ENCODE measurements at places on chromosomes 6 and 20.

DNA sequence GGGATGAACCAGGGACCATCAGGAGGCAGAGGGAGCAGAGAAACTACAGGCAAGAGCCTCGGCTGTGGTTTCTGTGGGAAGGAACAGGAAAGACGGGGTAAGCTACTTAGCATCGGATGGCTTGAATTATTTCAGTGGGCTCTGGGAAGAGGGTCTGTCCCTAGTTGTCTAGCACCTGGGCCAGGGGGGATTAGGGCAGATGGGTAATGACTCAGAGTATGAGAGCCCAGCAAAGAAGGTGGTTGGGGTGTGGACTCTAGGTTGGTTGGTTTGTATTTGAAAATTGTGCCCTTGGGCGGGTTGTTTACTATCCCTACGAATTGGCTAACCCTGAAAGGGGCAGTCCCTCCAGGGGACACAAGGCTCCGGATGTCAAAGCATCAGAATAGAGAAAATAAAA lies 148.5 kb upstream of the TAB2 start:
- no peak for DNase-seq

GRCh38 chr6:145540741-145541140 lies 194.6 kb downstream of the EPM2A start:
- no peak for DNase-seq

DNA sequence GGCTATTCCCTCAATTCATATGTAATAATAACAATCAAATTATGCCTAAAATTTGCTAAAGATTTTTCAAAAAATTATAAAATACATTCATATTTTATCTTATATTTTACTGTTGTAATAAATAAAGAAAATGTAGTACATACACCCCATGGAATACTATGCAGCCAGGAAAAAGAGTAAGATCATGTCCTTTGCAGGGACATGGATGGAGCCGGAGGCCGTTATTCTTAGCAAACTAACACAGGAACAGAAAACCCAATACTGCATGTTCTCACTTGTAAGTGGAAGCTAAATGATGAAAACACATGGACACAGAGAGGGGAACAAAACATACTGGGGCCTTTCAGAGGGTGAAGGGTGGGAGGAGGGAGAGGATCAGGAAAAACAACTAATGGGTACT lies 584.2 kb upstream of the MMS22L start:
- no peak for DNase-seq

- peak; percentile 83 for DNase-seq
Measured at GRCh38 chr20:47453167-47453782, 48.4 kb upstream of the NCOA3 start.

DNA sequence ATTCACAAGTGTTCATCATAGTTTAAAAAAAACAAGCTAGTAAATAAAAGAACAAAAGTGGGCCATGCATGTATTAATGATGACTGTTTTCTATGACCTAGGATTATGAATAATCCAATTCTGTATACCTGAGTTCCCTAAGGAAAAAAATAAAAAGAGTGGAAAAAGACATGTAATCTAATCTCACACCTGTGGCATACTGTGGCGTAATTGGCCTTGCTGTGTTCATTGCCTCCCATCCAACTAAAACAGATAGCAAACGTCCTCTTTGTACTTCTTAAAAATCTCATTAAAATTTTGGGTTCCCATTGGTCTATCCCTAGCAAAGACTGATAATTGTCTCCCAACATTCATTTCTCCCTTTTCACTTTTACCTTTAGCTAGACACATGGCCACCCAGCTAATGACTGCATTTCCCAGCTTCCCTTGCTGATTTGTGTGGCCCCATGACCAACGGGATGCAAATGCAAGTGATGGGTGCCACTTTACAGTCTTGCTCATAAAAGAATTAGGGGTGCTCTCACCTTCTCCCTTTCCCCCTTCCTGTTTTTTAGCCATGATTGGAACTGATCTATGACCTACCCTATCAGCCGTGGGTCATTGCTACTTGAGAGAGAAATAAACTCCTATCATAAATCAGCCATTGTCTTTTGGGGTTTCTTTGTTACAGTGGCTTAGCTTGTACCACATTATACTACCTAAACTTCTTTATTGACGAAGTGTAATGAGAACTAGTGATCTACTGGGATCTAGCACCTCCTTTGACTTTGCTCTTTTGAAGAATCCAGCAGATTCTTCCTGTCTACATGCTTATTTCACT lies 32.0 kb upstream of the TBC1D22B start:
- no peak for DNase-seq

All from osteoblast (primary cell).